ENCODE measurements at places on chromosomes 6 and 20.

DNA sequence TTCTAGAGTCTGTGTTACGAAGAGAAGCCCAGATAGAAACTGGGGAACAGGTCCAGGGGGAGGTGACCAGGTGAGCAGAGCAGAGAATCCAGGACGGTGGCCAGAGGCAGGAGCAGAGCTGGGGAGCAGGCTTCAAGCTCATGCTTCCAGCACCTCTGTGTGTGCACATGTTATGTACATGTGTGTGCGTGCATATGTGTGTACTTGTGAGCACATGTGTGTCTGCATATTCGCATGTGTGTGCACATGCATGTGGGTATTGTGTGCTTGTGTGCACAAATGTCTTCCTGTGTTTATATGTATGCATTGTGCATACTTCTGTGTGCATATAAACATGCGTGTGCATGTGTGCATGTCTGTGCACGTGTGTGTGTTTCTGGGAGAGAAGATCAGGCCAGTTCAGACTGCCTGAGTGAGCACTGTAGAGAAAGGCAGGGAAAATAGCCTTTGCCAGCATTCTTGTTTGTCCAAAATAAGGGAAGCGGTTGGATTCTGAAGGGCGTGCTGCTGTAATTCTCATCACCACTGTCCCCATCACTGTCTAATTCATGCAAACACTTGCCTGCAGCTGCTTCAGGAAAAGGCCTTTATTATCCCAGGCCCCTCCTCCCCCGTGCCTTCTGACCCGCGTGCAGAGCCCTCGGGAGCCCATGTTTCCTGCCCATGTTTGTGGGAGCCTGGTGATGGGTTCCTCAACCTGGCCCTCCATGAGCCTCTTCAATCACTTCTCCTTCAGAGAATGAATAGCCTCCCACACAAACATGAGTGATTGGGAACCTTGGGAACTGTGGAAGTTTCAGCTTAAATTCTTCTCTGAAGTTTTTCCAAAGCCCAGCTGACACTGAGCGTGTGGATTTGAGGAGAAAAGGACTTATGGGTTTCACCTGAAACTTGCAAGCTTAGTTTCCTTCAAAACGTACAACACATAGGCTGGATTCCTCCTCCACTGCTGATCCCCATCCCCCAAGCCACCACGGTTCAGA lies 161.7 kb upstream of the AFDN start:
- DNase-seq: no peak

GRCh38 chr6:40791004-40791403 lies 203.8 kb upstream of the LRFN2 start:
- DNase-seq: no peak

DNA sequence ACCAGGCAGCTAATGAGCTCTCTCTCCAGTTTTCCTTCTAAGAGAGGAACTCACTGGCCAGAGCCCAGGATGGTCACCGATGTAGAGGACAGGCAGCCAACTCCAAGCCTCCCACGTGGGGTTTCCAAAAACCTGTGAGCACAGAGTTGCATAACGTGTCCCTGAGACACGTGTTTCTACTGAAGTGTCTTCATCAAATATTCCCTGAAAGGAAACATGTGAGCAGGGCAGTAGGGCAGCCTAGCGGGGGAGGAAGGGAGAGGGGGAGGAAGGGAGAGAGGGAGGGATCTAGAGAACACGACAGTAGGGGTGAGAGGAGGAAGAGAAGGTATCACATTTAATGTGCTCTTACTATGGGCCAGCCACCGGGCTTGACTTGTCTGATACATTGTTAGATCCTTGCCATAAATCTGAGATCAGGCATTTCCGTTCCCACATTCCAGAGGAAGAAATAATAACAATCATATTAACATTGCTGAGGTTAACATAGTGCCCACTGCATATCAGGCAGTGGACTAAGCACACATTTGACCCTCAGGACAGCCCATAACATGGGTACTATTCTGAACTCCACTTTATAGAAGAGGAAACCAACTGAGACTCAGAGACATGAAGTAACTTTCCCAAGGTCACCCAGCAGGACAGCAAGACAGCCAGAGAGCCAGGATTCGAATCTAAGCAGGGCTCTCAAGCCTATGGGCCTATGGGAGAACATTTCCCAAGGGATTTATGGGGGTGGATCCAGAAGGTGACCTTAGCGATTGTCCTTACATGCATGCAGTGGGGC lies 4.5 kb upstream of the SYS1 start:
- DNase-seq: no peak

GRCh38 chr6:68326762-68327161 lies 308.3 kb upstream of the ADGRB3 start:
- DNase-seq: no peak

GRCh38 chr6:37877373-37878149 lies 58.0 kb downstream of the ZFAND3 start:
- DNase-seq: no peak

DNA sequence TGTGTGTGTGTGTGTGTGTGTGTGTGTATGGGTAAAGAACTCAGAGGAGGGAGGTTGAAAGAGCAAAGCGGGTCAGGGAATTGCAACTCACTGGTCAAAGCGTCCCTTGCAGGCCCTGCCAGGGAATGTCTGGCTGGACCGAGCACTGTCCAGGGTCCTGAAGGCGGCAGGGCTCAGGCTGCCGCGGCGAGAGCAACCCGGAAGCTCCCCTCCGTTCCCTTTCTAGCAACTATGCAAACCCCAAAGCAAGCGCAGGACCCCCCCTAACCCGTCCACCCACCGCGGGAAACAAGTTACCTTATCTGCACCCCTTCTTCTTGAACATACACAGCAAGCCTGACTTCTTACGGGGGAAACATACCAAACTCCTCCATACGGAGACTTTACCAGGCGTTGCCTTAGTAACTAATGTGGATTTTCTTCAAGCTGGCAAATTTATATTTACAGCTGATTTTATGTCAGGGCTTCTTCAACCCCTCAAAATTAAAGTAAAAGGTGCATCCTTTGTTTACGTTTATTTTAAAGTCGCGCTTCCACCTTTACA lies 538 bp upstream of the GRM1 start:
- DNase-seq: no peak

DNA sequence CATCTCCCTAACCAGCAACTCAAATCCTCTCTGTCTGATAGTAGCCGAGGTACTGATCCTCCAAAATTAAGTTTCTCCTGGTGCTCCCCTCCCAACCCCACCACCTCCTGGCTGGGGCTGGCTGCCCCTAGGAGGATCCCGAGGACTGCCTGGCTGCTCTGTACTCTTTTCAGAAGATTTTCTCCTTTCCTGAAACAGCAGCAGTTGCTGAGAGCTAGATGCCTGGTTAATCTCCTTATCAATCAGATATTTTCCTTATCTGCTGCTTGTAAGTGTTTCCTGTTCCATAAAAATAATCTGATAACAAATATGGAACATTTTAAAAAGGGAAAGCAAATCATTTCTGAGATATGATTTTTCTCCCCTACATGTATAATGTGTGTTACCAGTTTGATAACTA lies 52.8 kb downstream of the ZMYND8 start:
- DNase-seq: no peak

Data from stimulated activated CD4-positive, alpha-beta T cell treated with anti-CD3 and anti-CD28 coated beads, Interleukin-15, amount 100 ng/mL, for 1 hour (primary cell).